ENCODE measurements at places on chromosomes 6 and 20.

- no peak for DNase-seq
Measured at GRCh38 chr6:149081281-149081680, 236.2 kb upstream of the TAB2 start.

GRCh38 chr6:5191222-5191621 is 69.5 kb downstream of the LYRM4 start:
- DNase-seq, result no peak

DNA sequence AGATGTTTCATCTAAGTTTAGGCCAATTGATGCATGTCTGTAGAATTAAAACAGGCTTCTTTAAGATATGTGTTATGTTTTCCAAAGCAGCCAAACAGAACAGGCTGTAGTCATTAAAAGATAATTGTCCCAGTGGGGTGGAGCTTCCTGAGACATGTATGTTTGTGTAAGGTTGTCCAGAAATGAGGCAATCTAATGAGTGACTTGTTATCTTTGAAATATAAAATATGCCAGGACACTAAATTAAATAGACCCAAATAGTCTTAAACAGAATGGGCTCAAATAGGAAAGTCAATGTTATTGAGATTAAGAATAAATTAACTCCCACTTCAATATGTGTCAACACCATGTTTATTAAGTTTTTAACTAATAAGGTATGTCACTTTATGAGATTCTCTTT is 204.7 kb upstream of the RNF217 start:
- no peak for DNase-seq

DNA sequence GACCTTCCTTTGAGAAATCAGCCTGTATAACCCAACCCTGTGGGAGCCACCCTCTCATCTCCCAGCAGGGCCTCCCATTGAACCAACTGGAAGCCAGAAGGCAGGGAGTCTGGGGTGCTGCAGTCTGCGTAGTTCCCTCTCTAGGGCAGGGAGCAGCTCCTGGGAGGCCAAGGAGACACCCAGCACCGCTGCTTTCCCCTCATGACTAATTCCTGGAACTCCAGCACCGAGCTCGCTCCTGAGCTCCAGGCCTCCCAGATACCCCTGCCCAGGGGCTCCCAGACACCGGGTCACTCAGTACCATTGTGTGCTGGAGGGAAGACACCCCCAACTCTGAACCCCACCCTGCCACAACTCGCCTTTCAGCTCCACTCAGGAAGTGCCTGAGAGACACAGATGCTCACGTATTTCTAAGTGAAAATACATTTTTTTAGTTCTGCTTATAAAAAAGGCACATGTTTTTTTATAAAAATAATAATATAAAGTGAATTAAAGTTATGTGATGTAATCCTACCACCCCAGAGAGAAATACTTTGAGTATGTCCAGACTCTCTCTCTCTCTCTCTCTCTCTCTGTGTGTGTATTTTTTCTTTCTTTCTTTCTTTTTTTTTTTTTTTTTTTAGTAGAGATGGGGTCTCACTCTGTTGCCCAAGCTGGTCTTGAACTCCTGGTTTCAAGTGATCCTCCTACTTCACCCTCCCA is 17.5 kb downstream of the PIM1 start:
- no peak for DNase-seq

DNA sequence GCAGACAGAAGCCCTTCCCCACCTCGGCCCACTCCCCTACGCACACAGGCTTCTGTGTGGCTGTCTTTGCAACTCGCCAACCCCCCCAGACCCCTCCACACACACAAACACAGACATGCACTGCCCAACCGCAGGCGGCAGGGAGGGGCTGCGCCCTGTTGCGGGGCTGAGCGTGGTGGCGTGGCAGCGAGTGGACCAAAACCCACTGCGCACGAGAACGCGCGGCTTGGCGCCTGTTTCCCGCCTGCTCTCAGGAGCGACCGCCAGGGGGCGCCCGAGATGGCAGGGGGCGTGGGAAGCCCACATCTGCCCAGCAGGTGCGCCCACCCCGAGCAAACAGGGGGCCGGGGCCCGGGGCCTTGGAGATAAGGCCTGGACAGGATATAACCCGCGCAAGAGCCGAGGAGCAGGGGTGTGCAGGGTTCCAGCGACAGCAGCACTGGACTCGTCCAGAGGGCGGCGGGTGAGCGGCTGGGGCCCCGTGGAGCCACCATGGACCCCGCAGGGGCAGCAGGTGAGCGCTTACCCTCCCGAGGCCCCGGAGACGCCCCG is at the start of gene RBPJL:
TSS of gene RBPJL (plus strand) at position 410 of the 552 bp plus-strand sequence. CDS start at position 493, 83 bp downstream.
- no peak for DNase-seq

DNA sequence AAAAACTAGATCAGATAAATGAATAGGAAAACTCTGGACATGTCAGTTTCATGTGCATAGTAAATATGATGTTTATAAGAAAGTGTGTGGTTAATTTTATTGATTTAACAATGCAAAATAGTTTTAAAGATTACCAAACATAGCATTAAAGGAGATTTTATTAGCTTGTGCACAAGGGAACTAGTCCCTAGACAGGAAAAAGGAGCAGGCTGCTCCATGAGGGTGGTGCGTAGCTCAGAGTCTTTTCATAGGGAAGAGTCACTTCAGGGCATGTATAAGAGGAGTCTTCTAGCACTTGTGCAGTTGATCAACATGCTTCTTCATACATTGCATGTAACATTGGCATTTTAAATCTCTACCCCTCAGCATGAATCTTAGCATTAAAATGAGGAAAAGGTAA is 835.8 kb downstream of the GRIK2 start:
- DNase-seq, result no peak

- DNase-seq, result no peak
Measured at GRCh38 chr20:54345301-54345724, 130.1 kb upstream of the DOK5 start.

DNA sequence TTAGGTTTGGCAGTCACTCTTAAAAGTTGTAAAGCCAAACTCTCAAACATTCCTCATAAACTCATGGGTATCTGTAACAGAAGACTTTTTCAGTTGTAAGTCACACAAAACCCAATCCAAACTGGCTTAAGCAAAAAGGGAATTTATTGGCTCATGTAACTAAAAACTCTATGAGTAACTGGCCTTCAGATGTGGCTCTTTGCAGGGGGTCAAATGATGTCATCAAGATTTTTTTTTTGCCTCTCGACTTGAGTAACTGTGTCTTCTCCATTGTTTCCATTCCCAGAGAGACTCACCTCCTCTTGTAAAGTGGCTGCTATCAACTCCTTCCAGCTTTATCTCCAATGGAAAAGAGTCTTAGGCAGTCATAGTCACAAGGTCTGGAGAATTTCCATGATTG is 645.0 kb downstream of the DHX35 start:
- DNase-seq, result no peak

DNA sequence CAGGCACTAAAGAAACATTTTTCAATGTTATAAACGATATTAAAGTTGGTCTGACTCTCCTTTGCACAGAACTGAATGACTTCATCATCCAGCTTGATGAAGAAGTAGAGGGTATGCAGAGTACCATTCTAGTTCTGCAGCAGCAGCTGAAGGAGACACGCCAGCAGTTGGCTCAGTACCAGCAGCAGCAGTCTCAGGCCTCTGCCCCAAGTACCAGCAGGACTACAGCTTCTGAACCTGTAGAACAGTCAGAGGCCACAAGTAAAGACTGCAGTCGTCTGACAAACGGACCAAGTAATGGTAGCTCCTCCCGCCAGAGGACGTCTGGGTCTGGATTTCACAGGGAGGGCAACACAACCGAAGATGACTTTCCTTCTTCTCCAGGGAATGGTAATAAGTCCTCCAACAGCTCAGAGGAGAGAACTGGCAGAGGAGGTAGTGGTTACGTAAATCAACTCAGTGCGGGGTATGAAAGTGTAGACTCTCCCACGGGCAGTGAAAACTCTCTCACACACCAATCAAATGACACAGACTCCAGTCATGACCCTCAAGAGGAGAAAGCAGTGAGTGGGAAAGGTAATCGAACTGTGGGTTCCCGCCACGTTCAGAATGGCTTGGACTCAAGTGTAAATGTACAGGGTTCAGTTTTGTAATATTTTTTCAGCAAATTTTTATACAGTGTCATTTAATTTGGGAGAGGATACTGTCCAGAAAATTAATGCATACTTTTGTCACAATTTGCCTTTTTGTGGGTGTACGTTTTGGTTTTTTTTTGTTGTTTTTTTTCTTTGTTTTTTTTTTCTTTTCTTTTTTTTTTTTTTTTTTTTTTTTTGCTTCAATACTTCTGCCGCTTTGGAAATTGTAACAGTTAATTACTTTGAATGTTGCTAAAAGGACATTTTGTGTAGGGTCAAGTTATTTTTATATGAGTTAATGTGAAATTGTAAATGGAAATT is 6.6 kb upstream of the ACAT2 start:
- DNase-seq, result no peak

DNA sequence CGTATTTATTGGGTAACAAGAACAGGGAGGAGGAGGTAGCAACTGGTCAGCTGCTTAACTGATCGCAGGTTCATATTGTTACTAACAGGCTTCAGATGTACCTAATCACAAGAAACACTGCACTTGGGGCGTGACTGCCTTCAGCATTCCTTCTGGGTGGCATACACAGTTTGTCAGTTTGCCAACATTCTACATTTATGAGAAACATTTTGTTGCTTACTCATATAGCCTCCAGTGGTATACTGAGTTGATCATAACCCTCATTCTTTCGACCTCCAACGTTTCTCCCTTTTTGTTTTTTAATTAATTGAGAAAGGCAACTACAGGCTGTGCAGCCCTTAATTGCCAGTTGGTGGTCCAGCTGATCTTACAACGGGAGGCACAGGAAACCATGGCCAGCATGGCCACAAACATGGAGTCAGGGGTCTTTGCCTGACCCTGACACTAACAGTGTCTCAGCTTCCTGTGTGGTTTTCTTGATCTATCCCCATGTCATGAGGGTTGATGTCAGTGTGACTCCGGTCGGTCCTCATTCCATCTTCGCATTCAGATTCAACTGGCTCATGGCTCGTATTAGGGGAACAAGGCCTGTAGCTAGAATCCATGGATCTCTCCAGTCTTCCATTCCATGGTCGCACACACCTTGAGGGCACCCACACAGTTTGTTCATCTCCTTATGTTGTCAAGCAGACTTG is 9.4 kb downstream of the EPB41L2 start:
- no peak for DNase-seq

- no peak for DNase-seq
Measured at GRCh38 chr20:45060294-45060693, 40.6 kb downstream of the KCNS1 start.

GRCh38 chr6:33288921-33289783 is at the start of the genes PFDN6 and WDR46:
Gene PFDN6 (plus strand): TSS chr6:33289601. CDS start chr6:33289857, 256 bp downstream.
Gene WDR46 (minus strand): TSS chr6:33289239. CDS start chr6:33289170, 69 bp downstream.
- peak; percentile 80 for DNase-seq

GRCh38 chr20:1830240-1830639 is 65.0 kb upstream of the SIRPA start:
- no peak for DNase-seq

GRCh38 chr6:110399219-110400071 is 15.9 kb downstream of the DDO start:
- DNase-seq, result no peak

- peak; percentile 26 for DNase-seq
Measured at GRCh38 chr6:113731541-113731940, 125.6 kb upstream of the MARCKS start.

DNA sequence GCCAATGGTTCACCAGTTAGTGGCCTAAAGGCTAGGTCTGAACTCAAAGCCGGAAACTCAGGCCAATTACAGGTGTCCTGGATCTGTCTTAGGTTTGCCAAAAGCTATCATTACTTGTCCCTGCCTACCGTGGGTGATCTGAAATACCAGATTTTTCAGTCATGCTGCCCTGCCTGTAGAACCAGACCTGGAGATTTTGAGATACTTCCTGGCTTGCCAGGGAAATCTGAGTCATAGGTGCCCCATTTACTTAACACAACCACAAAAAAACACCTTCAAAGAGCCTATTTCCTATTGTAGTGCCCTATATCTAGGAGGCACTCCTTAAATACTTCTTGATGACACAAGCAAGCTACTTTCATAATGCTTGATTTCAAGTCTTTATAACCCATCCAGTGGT is 13.9 kb upstream of the RANBP9 start:
- no peak for DNase-seq

DNA sequence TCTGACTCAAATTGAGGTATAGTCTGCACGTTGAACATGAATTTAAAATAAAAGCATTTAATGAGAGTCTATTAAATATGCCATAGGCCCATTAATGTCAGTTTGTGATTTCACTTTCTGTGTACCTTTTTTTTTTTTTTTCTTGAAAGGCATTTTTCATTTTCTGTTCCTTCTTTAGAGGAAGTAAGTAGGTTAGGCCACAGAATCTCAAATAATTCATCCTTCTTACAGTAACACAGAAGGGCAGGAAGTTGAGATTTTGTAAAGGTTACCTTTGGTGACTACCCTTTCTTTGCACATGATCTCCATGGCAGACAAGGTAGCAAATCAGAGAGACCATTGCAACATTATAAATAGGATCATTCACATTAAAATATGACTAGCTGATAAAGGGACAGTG is 9.6 kb downstream of the L3MBTL3 start:
- no peak for DNase-seq

- no peak for DNase-seq
Measured at GRCh38 chr6:45707176-45707575, 308.5 kb downstream of the CLIC5 start.

GRCh38 chr20:52076164-52076563 is 115.4 kb downstream of the ZFP64 start:
- DNase-seq, result no peak

- peak; percentile 39 for DNase-seq
Measured at GRCh38 chr20:46695892-46696291, 6.6 kb upstream of the TP53RK start.

- DNase-seq, result no peak
Measured at GRCh38 chr6:165218829-165219228, 90.6 kb downstream of the C6orf118 start.

GRCh38 chr6:52303178-52303577 is 18.6 kb upstream of the MCM3 start:
- no peak for DNase-seq

GRCh38 chr6:51574040-51574439 is 513.4 kb downstream of the PKHD1 start:
- no peak for DNase-seq

- no peak for DNase-seq
Measured at GRCh38 chr20:55329108-55329507, 676.2 kb downstream of the CBLN4 start.

GRCh38 chr6:163460307-163460782 is 45.8 kb downstream of the QKI start:
- DNase-seq, result no peak

GRCh38 chr6:68134796-68135195 is 500.3 kb upstream of the ADGRB3 start:
- DNase-seq, result no peak

GRCh38 chr6:163414117-163414945 is at the start of gene QKI:
Gene QKI (plus strand): TSS chr6:163414718. CDS start chr6:163415194, 476 bp downstream.
- peak; percentile 82 for DNase-seq

GRCh38 chr6:167807756-167808155 is 19.0 kb upstream of the AFDN start:
- no peak for DNase-seq

- no peak for DNase-seq
Measured at GRCh38 chr6:110296241-110297025, 61.7 kb downstream of the METTL24 start.

Data from NCI-H774 (cell line).